ENCODE measurements at places on chromosomes 7 and 10. TPM values are rescaled to one million over a fixed set of nuclear protein-coding genes. Genes with fewer than 3 reads are reported as not detected.

ZNF107 gene
- 2.1 TPM for total RNA-seq

KIAA1217 gene
- total RNA-seq = 16.8 TPM

SIRT1 gene
- 5.8 TPM for total RNA-seq

PNLIPRP2 gene
- total RNA-seq = not detected

YWHAG gene
- 65.1 TPM for total RNA-seq

ANK3 gene
- 5.4 TPM for total RNA-seq

VAX1 gene
- total RNA-seq = not detected

SKIDA1 gene
- total RNA-seq = 0.04 TPM

HTR7 gene
- 22.6 TPM for total RNA-seq

CRYGN gene
- total RNA-seq = not detected

IL2RA gene
- not detected for total RNA-seq

ABCB1 gene
- not detected for total RNA-seq

FAM25A gene
- 3.3 TPM for total RNA-seq

SLC35B4 gene
- 9.4 TPM for total RNA-seq

BICC1 gene
- total RNA-seq = 10.4 TPM

OGDHL gene
- 1.2 TPM for total RNA-seq

TFPI2 gene
- total RNA-seq = 227 TPM

LBX1 gene
- total RNA-seq = not detected

SEC31B gene
- 0.61 TPM for total RNA-seq

CHCHD1 gene
- 61.4 TPM for total RNA-seq

FFAR4 gene
- not detected for total RNA-seq

CCNY gene
- 43.4 TPM for total RNA-seq

OR2A7 gene
- total RNA-seq = 1.1 TPM

SGCE gene
- total RNA-seq = 31.5 TPM

RNF148 gene
- total RNA-seq = not detected

GBX1 gene
- total RNA-seq = not detected

RTKN2 gene
- 0.99 TPM for total RNA-seq

DNAJC12 gene
- 0.23 TPM for total RNA-seq

NKX2-3 gene
- not detected for total RNA-seq

RARRES2 gene
- total RNA-seq = not detected

CTAGE8 gene
- total RNA-seq = 3.7 TPM

CALHM3 gene
- total RNA-seq = not detected

GJD4 gene
- not detected for total RNA-seq

MINDY3 gene
- 24.2 TPM for total RNA-seq

NME8 gene
- total RNA-seq = not detected

KCNMA1 gene
- total RNA-seq = 1.3 TPM

COL13A1 gene
- 3.7 TPM for total RNA-seq

NPY gene
- total RNA-seq = not detected

RNLS gene
- total RNA-seq = 16.3 TPM

MCMBP gene
- total RNA-seq = 66.6 TPM

TRDMT1 gene
- 2.6 TPM for total RNA-seq

LIPN gene
- not detected for total RNA-seq

PLA2G12B gene
- total RNA-seq = not detected

OGDH gene
- 88.0 TPM for total RNA-seq

CYP2C19 gene
- total RNA-seq = not detected

HACD1 gene
- total RNA-seq = 27.8 TPM

THNSL1 gene
- 3.0 TPM for total RNA-seq

PTPRZ1 gene
- total RNA-seq = 33.2 TPM

HGF gene
- 0.04 TPM for total RNA-seq

TAS2R3 gene
- not detected for total RNA-seq

Data from hair follicular keratinocyte (primary cell).